Neural crest cell (in vitro differentiated cells): ENCODE measurements at places on chromosomes 2 and 18. TPM values are rescaled to one million over a fixed set of nuclear protein-coding genes. Genes with fewer than 3 reads are reported as not detected.

The ZSWIM2 gene
- total RNA-seq = not detected in 2 replicates

The ZCCHC2 gene
- 14.3 and 14.7 TPM in 2 replicates for total RNA-seq

The NABP1 gene
- total RNA-seq = 8.9 and 10.1 TPM in 2 replicates

The BCL2 gene
- 14.1 and 15.1 TPM in 2 replicates for total RNA-seq

The LRRC30 gene
- total RNA-seq = not detected in 2 replicates

The IGFBP5 gene
- 140 TPM in 2 replicates for total RNA-seq

The NEUROD1 gene
- 2.5 and 2.7 TPM in 2 replicates for total RNA-seq

The CNGA3 gene
- 0.72 and 0.84 TPM in 2 replicates for total RNA-seq

The ANKRD62 gene
- not detected in 2 replicates for total RNA-seq

The KYNU gene
- total RNA-seq = 0.14 and 0.26 TPM in 2 replicates

The CD207 gene
- total RNA-seq = not detected in 2 replicates

The IGFBP2 gene
- total RNA-seq = 365 and 366 TPM in 2 replicates

The FAM237A gene
- not detected in 2 replicates for total RNA-seq

The GCC2 gene
- total RNA-seq = 24.6 and 24.9 TPM in 2 replicates

The RPS27A gene
- 901 and 948 TPM in 2 replicates for total RNA-seq

GRCh38 chr2:221448844-221449390 is 123.2 kb downstream of the EPHA4 start:
- no peak for DNase-seq

- DNase-seq = no peak
Measured at GRCh38 chr2:227877421-227878310, 6.2 kb downstream of the DAW1 start.

GRCh38 chr2:29068513-29068912 is 5.8 kb downstream of the PCARE start:
- no peak for DNase-seq

GRCh38 chr2:217976301-217976700 is 26.5 kb downstream of the TNS1 start:
- DNase-seq = no peak

DNA sequence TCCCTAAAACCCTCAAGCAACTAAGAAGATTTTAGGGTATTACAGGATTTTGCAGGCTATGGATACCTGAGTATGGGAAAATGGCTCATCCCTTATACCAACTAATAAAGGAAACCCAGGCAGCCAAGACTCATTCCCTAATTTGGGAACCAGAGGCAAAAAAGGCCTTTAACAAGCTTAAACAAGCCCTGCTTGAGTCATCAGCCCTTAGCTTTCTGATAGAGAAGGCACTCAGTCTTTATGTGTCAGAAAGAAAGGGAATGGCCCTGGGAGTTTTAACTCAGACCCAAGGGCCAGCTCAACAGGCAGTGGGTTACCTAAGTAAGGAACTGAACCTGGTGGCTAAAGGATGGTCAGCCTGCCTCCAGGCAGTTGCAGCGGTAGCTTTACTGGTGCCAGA is 96.9 kb upstream of the RMP24 start:
- no peak for DNase-seq

DNA sequence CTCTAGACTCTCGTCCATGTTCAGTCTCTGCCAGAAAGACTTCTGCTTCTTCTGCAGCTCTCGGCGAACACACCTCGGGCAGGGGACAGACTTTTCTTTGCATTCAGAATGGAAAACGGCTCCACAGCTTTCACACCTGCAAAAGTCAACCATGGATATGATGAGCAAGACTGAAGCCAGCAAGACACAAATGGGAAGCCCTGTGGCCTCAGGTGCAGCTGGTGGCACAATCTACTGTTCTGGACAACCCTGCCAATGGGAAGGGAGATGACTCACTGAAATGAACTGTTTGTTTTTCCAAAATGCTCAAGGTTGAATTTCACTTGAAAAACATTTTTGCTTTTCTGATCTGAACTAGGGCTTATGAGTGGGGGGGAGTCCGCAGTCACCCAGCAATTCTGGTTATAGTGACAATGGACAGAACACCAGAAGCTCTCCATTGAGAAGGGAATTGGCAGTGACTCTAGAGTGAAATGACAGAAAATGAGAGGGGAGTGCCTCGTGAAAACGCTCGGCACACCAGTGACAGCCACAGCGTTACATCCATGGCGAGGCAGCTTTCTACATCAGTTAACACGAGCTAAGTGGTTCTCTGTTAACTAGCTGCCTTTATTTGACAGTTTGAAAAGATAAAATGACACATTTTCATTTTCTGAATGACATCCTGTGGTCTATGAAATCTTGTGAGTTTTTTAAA is 58.8 kb upstream of the FZD5 start:
- DNase-seq = no peak

- no peak for DNase-seq
Measured at GRCh38 chr2:110107092-110108079, 8.2 kb downstream of the MALL start.

GRCh38 chr2:69055688-69056470 is 42.9 kb downstream of the ANTXR1 start:
- DNase-seq = no peak

DNA sequence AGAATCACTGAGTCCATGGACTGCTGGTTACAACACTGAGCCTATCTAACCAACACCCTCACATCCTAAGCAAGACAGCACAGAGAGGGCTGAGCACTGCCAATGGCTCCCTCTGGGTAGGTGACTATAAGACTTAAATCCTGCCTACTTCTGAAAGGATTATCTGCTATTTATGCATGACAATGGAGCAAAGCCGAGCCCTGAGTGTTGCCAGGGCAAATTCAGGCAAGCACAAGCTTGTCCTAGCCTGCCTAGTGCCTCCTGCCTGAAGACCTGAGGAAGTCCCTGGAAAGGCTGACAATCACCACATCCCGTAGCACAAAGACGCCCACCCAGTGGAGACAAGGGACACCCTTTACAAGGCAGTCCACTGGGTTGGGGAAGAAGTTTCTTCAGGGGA is 129.7 kb downstream of the OSR1 start:
- DNase-seq = no peak

DNA sequence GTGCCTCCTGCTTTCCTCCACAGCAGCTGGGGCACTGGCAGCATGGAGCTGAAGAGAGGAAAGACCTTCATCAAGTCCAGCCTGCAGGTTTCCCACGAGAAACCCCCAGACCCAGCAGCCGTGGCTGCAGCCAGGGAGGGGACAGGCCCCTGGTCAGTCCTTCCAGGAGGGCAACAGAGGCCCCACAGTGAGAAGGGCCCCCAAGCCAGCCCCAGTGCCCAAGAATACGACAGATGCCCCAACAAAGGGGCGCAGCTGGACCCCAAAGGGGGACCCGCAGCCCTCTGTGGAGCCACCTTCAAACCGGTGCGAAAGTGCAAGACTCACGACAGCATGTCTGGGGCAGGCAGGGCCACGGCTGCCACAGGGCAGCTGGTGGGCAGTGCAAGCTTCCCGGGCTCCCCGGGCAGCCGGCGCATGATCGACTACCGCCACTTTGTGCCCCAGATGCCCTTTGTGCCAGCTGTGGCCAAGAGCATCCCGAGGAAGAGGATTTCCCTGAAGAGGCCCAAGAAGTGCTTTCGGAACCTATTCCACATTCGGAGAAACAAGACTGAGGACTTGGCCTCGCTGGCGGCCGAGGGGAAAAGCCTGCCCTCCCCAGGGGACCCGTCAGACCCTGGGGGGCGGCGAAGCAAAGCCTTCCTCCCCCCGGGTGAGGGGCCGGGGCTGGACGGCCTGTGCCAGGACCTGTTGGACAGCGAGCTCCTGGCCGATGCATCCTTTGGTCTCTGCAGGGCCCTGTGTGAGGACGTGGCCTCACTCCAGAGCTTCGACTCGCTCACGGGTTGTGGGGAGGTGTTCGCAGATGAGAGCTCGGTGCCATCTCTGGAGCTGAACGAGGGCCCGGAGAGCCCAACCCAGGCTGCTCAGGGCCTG is 6.9 kb downstream of the AMER3 start:
- no peak for DNase-seq

DNA sequence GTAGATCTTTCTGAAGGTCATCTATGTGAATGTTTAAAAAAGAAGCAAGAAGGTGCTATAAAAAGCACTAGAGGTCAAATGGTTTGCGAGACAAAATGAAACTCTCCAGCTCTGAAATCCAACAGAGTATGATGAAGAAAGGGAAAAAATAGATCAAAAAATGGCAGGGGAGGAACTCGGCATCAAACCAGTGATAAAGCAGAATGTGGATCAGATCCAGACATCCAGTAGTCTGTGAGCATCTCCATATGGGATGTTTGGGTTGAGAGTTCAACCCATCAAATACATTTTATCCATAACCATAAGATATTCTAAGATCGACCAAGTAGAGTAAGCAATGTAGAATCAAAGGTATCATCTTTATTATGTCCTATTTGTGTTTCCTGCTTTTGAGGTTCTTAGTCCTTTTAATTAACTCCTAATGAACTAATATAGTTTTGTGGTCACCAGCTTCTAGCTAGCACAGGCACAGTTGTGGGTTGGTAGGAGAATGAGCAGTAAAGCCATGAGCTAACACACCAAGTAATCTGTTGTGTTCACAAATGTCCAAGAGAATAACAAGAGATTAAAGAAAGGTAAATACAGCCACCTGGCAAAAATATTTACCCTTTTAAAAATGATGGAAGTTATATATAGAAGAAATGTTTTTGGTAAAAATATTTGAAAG is 160.9 kb downstream of the NEDD4L start:
- no peak for DNase-seq

GRCh38 chr18:67142604-67143003 is 373.9 kb downstream of the DSEL start:
- DNase-seq = no peak

GRCh38 chr2:18830962-18831361 is 241.6 kb upstream of the NT5C1B start:
- no peak for DNase-seq

DNA sequence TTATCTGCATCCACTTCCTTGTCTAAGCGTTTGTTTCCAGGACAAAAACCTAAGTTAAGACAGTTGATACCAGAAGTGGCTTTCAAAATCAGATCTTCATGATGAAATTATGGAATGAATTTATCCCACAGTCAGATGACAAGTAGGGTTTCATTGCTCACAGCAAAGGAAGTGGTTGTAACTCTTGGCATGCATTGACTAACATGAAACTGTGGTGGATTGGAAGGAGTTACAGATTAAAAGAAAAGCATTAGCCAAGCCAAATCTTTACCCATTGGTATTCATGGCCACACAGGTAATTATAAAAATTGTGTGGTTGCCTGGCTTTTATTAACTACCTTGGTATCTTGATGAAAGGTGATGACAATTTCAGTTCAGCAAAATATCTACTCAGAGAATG is 438.0 kb upstream of the NXPH2 start:
- no peak for DNase-seq

DNA sequence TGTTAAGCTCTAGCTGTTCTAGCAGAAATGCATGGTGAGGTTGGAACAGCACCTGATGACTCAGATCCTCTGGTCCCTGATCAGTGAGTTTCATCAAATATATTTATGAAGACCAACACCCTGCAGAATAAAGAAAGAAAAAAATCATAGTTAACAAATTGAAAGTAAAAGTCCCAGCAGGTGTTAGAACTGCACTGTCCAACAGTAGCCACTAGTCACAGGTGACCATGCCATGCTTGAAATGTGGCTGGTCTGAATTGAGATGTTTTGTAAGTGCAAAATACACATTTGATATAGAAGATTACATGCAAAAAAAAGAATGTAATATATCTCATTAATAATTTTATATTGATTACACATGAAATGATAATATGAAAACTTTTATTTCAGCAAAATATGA is 1010.7 kb upstream of the ZEB2 start:
- DNase-seq = no peak

- DNase-seq = no peak
Measured at GRCh38 chr2:73285159-73285739, 971 bp upstream of the FBXO41 start.

- no peak for DNase-seq
Measured at GRCh38 chr2:110875384-110875725, 143.0 kb downstream of the ACOXL start.

GRCh38 chr2:146209842-146210275 is 1635.0 kb upstream of the ACVR2A start:
- no peak for DNase-seq

- no peak for DNase-seq
Measured at GRCh38 chr2:121790276-121790956, 35.0 kb downstream of the TSN start.

DNA sequence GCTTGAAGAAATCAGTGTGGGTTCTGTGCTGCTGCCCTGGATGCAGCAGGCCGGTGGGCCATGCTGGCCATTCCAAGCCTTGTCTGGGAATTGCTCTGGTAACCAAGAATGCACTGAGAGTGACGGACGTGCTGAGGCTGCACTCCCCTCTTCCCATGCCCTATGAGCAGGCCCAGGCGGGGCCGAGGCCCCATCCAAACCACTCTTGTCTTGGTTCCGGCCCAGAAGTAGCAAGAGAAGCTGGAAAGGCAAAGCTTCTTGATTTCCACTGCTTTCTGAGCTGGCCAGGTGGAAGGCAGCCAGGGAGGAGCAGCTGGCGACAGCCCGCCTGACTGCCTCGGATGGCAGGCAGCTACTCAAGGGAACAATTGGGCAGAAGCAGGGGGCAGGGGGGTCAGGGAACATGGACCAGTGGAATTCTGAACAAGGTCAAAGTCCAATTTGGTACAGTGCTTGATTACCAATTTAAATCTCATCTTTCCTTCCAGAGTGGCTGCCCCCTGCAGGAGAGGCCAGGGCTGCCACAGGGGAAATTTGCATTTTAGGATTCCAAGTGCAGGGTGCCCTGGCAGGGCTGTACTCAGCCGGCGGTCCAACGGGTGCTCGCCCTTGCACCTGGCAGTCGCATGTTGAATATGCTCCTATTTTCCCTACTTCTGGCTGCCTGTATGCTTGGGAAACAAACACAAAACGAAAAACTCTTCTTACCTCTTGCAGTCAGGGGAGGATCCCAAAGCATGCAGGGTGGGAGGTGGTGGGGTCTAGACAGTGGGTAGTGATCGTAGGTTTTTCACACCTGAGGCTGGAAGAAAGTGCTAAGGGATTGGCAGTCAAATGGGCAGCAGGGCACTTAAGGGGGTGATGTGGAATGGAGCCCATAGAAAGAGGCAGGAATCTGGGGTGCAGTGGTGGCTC is 67.3 kb downstream of the LIPG start:
- no peak for DNase-seq

DNA sequence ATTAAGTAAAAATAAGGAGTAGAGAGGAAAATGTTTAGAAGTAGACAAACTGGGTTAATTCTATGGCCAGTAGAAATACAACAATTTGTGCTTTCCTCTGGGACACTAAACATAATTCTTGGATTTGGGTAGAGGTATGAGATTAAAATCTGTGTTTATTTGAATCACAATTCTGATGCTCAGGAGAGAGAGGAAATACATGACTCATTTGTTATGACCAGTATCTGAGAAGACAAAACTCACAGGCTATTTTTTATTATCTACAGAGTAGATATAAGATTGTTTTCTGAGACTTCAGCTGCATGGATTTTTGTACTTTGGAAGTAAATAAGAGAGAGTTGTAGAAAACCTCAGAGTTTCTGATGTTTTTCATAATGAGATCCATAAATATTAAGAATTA is 315.7 kb upstream of the CWC22 start:
- no peak for DNase-seq

- DNase-seq = peak; percentile 74
Measured at GRCh38 chr2:223970343-223971128, 13.3 kb downstream of the MRPL44 start.
